Inflammatory macrophage treated with lipopolysaccharide for 4 hours (primary cell): ENCODE measurements at places on chromosomes 7 and 10.

DNA sequence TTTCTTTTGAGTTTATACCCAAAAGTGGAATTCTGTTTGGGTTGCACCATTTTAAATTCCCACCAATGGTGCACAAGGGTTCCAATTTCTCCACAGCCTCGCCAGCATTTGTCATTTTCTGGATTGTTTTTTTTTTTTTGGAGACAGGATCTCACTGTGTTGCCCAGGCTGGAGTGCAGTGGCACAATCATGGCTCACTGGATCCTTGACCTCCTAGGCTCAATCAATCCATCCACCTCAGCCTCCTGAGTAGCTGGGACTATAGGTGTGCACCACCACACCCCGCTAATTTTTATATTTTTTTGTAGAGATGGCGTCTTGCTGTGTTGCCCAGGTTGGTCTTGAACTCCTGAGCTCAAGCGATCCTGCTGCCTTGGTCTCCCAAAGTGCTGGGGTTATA lies 46.6 kb downstream of the CUX1 start:
- no peak for DNase-seq

DNA sequence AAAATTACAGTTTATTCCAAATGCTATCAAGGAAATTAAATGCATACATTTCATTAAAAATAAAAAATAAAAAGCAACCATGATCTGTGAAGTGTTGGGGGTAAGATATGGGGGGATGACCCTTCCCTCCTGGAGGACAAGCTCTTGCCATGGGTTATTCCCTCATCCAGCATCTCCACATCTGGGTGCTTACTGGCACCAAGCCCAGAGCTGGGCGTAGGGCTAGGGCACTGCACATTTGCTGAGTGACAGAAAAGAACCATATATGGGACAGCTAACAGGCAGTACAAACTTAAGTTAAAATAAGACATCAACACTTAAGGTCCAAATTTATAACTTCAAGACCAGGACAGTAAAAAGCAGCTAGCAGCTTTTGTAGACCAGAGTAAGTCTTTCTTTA lies 10.2 kb downstream of the CCDC6 start:
- DNase-seq, result no peak

DNA sequence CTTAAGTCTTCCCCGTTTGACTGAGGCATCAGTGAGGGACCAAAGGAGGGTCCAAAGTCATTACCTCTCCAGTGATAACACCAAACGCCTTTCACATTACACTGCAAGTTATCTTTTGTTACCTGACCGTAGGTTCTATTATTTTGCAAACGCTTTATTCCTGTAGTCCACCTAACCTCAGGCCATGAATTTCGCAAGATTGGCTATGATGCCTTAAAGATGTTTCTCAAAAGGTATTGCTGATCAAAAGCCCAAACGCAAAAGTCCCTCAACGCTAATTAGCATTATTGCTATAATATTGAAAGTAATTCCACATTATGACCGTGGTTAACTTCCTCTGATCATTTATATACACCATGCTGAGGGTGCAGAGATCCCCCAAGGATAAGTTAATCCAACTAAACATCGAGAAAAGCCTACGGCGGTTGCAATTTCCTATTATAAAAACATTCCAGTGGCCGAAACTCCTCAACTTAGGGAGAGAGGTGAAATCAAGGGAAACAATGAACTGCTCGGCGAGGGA lies 649 bp downstream of the DNA2 start:
- no peak for DNase-seq

- no peak for DNase-seq
Observed at GRCh38 chr7:82164813-82165212, 278.8 kb downstream of the CACNA2D1 start.

DNA sequence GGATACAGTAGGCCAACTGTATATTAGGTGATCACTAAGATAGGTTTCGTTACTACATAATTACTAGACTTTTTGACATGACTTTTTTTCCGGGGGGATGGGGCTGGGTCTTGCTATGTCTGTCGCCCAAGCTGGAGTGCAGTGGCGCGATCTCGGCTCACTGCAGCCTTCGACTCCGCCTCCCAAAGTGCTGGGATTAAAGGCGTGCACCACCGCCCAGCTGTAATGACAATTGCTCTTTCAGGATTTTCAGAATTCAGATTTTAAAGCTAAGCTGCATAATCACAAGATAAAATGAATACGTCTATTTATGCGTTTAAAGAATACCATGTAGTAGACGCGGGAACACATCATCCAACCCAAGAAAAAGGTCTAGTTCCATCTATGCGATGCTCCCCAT lies 982 bp downstream of the IDI1 start:
- DNase-seq, result no peak

DNA sequence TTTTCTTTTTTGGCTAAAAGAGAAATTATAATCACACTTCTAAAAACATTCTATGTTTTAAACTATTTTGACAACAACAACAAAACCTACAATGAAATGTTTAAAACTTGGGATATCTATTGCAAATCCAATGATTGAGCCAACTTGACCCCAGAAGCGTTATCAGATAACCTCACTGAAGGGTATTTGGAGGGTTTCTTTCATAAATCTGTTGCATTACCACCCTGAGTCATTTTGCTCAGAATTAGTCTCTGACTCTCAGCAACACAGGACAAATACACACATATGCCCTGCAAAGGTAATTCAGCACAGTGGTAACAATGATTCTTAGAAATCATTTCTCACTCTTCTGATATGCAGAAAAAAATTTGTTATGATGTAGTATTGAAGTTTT lies 2.3 kb upstream of the COL1A2 start:
- DNase-seq, result no peak

- no peak for DNase-seq
Observed at GRCh38 chr10:20474064-20474463, 423.0 kb downstream of the NEBL start.

- no peak for DNase-seq
Observed at GRCh38 chr7:153616711-153617325, 435.4 kb upstream of the DPP6 start.

- DNase-seq, result no peak
Observed at GRCh38 chr7:83486957-83487356, 162.0 kb downstream of the SEMA3E start.

DNA sequence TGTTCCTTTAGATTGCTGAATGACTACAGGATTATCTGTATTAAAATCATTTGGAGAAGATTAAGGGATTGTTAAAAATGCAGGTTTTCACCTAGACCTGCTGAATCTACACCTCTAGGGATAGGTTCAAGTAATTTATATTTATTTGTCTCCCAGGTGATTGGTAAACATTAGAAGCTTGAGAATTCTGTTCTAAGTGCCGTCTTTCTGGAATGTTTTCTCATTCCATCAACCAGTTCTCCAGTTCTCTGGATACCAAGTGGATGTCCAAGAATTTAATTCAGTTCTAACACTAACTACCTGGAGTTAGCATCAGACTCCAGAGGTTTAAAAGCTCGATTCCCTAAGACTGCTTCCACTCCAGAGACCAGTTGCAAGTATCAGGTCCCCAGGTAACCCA lies 110.9 kb downstream of the PRTFDC1 start:
- no peak for DNase-seq

DNA sequence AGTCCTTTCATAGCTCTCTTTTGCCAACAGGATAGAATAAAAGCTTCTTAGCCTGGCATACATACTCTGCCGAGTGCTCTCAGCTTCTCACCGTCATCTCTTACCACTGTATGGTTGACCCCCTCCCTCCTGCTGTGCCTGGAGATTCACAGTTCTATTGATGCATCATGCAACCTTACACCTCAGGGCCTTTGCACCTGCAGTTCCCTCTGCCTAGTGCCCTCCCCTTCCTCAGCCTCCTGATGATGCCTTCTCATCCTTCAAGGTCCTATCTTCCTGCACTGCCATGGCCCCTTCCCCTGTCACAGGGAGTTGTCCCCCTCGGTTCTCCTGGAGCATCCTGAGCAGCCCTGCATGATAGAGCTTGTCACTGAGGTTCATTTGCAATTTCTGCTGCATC lies 81.5 kb downstream of the CDH23 start:
- DNase-seq, result no peak

DNA sequence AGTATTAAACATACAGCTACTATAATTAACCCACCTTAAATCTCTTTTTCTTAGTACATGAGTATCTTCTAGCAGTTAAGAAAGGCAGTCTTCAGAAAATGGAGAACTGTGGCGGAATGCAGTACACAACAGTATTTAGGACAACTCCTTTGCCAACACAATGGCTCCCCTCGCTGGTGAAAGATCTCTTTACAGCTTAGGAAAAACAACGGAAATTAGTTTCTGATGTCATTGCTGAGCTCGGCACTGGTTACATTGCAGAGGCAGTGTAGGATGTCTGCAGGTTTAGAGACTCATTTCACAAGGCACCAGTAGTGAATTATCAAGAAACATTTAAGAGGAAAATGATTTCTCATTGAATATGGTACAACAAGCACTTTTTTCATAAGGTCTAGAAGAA lies 43.4 kb downstream of the GLRX3 start:
- peak; percentile 35 for DNase-seq

DNA sequence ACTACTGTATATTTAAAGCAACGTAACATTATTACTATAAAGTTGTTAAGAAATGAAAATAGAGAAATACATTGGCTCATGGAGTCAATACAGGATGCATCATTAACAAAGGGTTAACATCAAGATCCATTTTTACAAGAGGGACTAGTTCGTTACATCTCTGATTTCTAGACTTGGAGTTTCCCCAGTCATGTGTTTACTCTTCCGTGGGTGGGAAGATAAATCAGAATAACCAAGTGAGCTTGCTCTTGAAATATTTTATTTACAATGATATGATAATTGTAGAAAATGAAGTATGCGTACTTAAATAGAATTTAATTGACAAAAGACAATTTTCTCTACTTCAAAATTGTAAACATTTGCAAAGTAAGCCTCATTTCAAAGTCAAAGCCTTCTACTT lies 1.0 kb upstream of the PRKAR2B start:
- DNase-seq, result peak; percentile 60

GRCh38 chr7:2483494-2483893 lies 7.3 kb upstream of the GRIFIN start:
- DNase-seq, result no peak

- DNase-seq, result no peak
Observed at GRCh38 chr10:121832647-121833046, 95.2 kb downstream of the ATE1 start.

GRCh38 chr10:63720676-63721075 lies 199.5 kb downstream of the REEP3 start:
- DNase-seq, result no peak

DNA sequence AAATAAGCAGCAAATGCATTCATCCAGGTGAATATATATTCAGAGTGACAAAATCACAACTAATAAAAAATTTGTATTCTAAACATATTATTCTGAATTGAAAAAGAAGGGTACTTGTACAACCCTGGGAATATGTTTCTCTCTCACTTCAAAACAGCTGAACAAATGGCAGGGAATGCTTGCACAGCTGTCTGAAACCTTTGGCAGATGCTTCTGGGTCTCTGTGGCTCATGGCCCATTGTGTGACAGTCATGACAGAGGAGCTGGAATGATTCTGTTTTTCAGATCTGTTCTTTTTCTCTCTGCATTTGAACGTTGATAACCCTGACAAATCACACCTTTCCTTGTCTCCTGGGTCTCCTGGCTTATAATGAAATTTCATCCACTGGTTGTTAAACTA lies 275.7 kb upstream of the FZD1 start:
- no peak for DNase-seq

GRCh38 chr7:2710286-2710655 lies 22.3 kb downstream of the AMZ1 start:
- DNase-seq, result no peak

GRCh38 chr7:106504645-106505044 lies 156.3 kb downstream of the CCDC71L start:
- DNase-seq, result peak; percentile 38

DNA sequence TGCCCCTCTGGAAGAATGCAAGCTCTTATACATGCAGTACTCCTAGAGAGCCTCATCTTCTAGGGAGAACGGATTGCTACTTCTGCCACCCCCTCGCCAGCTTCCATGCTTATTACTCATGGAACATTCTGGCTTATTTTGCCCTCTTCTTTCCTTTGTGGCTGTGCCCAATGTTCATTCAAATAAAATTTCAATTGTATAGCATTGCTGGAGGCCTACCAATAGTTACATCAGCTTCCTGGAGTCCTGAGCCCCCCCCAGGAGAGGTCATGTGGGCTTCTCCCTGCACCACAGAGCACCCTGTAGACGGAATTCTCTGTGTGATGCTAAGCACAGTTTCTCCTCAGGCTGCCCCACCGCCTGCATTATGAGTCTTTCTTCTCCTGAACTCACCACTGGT lies 1094.0 kb downstream of the KCNMA1 start:
- no peak for DNase-seq

GRCh38 chr10:77910524-77911145 lies 15.9 kb downstream of the DLG5 start:
- DNase-seq, result no peak

DNA sequence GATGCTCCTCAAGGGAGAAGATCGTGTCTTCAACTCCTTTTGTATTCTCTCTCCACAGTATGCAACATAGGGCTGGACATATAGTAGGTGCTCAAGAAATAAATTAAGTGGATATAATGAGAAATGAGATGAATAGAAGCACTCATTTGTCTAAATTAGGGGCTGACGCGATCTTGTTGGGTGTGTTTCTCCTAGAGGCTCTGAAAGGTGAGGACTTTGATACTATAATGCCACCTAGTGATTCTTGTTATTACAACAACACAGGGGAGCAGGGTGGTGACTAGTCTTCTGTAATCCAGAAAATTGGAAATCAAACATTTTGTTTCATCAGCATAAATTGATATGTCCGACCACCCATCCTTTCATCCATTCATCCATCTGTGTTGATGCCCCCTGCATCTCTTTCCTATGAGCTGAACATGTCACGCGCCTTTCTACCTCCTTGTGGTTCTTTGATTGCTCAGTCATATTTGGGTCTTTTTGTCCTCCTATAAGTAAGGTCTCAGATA lies 3.5 kb upstream of the CFAP58 start:
- DNase-seq, result peak; percentile 76

GRCh38 chr10:124367936-124368335 lies 50.8 kb downstream of the OAT start:
- DNase-seq, result no peak

DNA sequence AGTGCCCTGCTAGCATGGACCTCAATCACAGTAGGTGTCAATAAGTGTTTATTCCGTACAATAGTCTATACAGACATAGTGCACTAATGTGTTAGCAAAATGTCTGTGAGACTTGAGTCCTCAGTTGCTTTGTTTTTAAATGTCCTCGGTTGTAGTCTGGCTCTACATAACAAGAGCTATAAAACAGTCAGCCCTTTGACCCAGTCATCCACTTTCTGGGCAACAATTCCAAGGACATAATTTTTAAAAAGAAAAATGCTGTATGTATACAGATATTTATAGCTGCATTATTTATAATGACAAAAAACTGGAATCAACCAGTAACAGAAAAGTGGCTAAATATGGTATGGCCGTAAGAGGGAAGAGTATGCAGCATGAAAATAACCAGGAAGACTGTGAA lies 2.8 kb upstream of the PDLIM1 start:
- no peak for DNase-seq

GRCh38 chr10:26725837-26726727 lies 28.6 kb downstream of the PDSS1 start:
- DNase-seq, result peak; percentile 42

DNA sequence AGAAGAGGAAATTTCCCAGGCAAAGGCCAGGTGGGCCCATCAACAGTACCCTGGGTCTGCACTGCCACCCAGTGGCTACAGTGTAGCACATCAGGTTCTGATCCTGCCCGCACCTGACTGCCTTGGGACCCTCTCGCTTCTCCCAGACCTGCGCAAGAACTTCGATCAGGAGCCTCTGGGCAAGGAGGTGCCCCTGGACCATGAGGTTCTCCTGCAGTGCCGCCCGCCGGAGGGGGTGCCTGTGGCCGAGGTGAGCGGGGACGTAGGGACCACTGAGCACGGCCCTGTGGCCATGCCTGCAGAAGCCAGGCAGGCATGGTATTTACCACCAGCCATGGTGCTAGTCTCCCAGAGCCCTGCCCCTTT lies 33.9 kb upstream of the SLC29A3 start:
- peak; percentile 35 for DNase-seq
